ENCODE measurements at places on chromosomes 3 and 15.

GRCh38 chr3:123685780-123686179 is 100.9 kb upstream of the HACD2 start:
- no peak for DNase-seq

GRCh38 chr3:18734309-18734708 is 309.2 kb upstream of the SATB1 start:
- DNase-seq = no peak

GRCh38 chr3:126245811-126246727 is 65.7 kb upstream of the ALDH1L1 start:
- DNase-seq = no peak

GRCh38 chr3:128607710-128608048 is 42.9 kb downstream of the RPN1 start:
- no peak for DNase-seq

GRCh38 chr15:31579976-31580375 is 253.3 kb downstream of the KLF13 start:
- DNase-seq = no peak

GRCh38 chr3:35392187-35392586 is 247.1 kb upstream of the ARPP21 start:
- no peak for DNase-seq

- DNase-seq = no peak
Observed at GRCh38 chr3:54736459-54736858, 191.4 kb downstream of the LRTM1 start.

DNA sequence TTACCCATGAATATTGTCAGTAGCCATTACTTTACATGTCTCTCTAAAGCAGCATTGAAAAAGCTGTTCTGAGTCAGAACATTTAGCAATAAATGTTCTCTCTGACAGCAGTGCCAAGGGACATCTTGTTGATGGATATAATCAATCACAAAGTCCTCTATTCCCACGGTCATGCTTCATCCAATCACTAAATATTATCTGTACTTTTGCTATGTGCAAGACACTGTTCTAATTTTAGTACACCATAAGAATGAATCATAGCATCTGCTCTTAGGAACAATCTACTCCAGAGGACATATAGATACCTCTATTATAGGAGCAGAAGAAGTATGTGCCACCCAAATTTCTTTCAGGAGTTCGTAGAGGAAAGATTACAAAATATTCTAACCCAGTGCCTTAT is 142.5 kb upstream of the MBNL1 start:
- DNase-seq = no peak

DNA sequence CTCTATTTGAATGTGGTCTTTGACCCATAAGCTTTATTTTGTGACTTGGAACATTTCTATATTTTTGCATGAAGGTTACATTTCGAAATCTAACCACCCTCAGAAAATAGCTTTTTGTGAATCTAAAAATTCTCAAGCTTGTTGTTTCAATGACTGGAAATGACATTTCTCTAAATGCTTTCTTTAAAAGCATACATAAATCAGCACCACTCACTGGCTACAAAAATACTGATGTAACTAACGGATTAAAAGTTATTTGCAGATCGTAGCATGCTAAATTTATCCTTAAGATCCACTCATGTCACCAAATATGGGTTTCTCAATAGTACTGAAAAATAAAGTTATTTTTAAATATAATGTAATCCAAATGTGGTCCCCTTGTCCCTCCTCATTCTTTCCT is 55.2 kb upstream of the ACAN start:
- no peak for DNase-seq

DNA sequence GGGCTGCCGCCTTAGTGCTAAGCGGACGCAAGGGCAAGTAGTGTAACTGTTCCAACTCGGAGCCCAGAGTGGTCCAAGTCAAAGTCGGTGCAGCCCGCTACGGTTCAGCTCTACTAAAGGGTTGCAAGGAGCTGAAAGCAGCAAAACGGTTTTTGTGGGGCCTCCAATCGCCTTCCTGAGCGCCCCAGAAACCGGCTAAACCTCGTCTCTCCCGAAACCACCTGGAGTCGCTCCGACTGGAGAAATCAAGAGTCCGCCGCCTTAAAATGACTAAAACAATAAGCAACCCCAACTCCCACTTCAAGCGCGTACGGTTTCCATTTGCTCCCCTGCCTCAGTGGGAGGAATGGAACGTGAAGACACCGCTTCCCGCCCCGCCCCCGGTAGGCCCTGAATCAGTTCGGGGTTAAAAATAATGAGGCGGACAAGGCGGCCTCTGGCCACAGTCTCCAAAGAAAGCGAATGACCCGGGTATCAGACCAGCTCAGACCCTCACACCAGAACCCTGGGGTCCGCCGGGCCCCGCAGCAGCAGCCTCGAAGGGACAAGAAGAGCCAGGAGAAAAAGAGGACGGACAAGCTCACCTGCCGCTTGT is 401 bp downstream of the SEC11A start:
- DNase-seq = peak; percentile 61

- DNase-seq = no peak
Observed at GRCh38 chr3:2856138-2857133, 253.7 kb downstream of the IL5RA start.

DNA sequence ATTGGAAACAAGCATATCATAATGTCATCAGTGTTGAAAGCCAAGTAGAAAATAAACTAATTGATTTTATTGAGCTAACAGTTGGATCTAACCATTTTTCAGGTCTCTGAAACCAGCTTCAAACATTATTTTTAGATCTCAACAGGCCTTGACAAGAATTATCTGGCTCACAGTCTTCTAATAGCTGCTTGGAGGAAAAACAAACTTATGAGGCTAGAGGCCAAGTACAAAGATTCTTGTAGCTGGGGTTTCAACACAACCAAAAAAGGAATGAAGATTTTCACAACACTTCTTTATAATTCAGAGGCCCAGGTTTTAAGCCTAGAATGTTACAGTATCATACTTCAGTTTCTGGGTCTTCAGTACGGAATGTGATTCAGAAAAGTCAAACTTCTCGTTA is 3.7 kb downstream of the SETMAR start:
- no peak for DNase-seq

DNA sequence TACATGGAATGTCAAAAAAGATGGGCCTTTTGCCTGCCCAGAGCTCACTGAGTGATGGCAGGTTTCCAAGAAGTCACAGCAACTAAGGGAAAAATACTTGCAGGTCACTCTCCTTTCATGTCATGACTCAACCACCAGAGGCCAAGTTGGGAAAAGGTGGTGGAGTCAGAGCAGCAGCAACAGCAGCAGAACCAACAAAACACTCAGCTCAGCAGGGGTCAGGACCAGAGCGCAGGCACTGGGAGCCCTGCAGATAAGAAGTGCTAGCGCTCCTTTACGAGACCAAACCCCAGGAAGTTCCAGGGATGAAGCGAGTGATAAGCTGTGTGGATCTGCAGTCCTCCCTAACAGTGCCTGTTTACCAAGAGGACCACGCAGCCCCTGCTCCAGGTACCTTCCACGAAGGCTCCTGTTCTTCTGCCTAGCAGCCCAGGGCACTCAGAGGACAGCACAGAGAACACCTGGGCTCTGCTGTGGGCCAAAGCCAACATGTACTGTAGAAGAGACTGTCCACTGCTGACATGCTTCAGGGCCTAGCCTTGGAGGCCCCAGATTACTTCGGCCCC is 26.0 kb downstream of the POC1A start:
- DNase-seq = peak; percentile 90

- DNase-seq = no peak
Observed at GRCh38 chr3:195889870-195890295, 18.5 kb downstream of the TNK2 start.

DNA sequence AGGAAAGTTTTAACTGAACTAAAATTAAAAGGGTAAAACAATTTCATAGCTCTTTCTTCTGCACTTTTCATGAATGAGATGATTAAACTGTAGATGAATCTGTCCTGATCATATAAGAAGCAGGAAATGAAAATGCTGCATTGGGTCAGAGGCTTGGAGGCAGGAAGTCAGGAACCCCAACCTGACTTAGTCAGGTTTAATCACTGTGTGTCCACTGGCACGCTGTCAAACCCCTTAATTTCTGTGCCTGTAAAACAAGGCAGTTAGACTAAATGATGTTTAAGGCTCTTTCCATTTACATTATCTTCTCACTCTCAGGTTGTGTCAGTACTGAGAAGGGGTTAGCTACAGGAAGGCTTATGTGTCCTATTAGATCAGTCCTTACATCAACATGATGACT is 193.3 kb upstream of the TTC14 start:
- no peak for DNase-seq
